ENCODE measurements at places on chromosomes 1 and 21. TPM values are rescaled to one million over a fixed set of nuclear protein-coding genes. Genes with fewer than 3 reads are reported as not detected.

ATP6V1G3 gene
- total RNA-seq = 0.36 TPM

- DNase-seq = no peak
Measured at GRCh38 chr1:89966656-89967055, 28.3 kb upstream of the ZNF326 start.

GRCh38 chr1:20787840-20788795 lies 1.0 kb upstream of the HP1BP3 start:
- DNase-seq = peak; percentile 86

SYTL1 gene
- under 0.01 TPM for total RNA-seq

ASCL5 gene
- total RNA-seq = not detected

DNA sequence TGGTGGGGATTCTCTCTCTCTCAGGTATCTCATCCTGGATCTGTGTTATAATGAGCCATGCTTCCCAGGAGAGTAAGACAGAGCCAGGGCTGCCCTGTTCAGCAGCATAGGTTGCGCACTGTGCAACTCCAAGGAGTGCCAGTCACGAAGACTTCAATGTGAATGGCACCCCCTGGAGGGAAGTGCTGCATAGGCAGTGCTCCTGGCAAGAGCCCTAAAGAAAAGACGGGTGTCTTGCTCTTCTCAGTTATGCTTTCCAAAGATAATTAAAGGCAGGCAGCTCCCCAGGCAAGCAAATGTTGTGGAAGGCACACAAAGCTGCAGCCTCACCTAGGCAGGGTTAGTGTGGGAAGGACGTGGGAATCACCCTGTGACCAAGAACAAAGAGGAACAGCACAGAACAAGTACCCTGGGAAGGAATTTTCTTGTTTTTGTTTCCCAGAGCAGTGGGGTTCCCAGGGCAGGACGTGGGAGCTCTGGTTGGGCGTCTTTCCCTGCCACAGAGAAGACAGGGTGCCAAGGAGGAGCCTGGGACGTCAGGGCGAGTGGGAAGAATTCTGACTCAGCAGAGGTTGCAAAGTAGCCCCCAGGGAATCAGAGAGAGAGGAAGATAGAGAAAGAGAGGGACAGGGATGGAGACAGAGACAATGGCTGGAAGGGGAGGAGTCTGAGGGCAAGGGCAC lies 120.9 kb downstream of the KCNN3 start:
- DNase-seq = peak; percentile 92

MYOM3 gene
- not detected for total RNA-seq

DNA sequence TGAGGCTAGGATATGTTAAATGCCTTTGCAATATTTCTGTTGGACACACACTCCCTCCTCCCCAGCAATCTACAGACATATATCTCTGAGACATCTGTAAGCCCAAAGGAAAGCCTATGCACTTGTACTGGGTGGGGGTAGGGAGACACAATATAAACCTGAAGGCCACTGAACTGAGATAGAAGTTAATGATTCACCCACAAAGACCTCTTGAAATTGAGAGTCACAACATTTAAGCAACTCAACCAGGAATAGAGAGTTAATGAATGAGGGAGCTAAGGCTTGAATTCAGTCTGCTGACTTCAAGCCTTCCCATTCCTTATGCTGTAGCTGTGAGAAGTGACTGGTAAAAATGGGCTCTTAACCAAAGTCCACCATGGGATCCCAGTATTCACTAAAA lies 5.0 kb downstream of the OR10J1 start:
- no peak for DNase-seq

DNA sequence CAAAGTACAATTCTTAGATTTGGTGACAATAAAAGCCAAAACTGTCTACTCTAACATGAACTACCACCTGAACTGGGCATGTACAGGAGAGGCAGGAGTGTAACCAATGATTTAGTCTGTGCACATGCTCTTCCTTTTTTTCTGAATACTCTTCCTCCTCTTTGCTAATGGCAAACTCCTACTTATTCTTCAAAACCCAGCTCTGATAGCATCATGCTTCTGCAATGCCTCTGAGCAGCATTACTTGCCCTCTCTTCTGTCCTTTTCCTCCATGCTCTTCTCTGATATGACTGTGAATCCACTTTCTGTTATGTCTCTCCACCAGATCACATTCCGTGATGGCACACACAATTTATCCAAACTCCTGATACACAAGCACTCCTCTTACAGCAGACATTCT lies 31.4 kb downstream of the CNN3 start:
- DNase-seq = no peak

DNA sequence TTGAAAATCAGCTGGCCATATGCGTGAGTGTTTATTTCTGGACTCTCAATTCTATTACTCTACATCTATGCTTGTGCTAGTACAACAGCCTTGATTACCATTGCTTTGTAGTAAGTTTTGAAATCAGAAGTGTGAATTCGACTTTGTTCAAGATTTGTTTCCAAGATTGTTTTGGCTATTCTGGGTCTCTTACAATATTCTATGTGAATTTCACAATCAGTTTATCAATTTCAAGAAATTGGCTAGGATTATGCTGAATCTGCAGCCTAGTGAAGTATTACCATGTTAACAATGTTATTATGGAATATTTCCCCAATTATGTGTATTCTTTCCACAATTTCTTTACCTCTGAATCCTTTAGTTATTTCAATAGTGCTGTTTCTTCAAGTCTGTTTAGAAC lies 19.5 kb downstream of the SFPQ start:
- DNase-seq = no peak

- peak; percentile 58 for DNase-seq
Measured at GRCh38 chr1:46523496-46524353, 27.7 kb downstream of the KNCN start.

- peak; percentile 94 for DNase-seq
Measured at GRCh38 chr1:43975249-43975961, 645 bp downstream of the ATP6V0B start.

GRCh38 chr1:182674346-182675246 lies 9.8 kb downstream of the RGS8 start:
- no peak for DNase-seq

DNA sequence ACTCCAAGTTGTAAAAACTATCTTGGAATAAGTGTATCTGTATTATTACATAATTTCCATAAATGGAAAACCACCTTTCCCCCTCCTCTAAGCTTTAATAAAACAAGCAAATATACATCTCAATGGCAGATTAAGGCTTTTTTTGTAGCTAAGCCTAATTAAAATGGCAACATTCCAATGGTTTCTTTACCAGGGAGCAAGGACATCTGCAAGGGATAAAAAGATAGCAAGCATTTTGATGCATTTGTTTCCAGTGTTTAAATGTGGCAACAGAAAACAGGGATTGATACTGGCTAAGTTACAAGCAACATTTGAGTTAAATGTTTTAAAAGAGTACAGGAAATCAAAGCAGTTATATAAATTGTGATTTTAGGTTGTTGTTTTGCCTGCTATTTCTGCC lies 1012.7 kb downstream of the ADGRL2 start:
- peak; percentile 32 for DNase-seq

DNA sequence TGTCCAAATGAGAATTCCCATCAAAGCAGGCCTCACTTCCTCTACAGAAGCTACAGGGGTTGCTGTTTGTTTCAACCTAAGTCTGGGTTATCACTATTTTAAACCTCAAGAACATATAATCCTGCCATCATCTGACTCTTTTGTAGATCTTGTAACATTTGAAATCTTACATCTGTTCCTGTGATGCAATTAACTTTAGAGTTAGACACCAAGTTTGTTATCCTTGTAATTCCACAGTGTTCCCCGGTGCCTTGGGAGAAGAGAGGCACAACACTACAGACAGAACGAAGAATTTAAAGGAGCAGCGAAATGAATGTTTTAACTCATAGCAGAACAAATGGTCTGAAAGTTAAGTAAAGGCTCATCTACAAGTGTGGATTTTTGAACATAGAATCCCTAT lies 116.1 kb downstream of the UCHL5 start:
- no peak for DNase-seq

- DNase-seq = no peak
Measured at GRCh38 chr1:1272341-1273208, 1.1 kb downstream of the UBE2J2 start.

ERG gene
- 0.29 TPM for total RNA-seq

FCGR1A gene
- total RNA-seq = not detected

DNA sequence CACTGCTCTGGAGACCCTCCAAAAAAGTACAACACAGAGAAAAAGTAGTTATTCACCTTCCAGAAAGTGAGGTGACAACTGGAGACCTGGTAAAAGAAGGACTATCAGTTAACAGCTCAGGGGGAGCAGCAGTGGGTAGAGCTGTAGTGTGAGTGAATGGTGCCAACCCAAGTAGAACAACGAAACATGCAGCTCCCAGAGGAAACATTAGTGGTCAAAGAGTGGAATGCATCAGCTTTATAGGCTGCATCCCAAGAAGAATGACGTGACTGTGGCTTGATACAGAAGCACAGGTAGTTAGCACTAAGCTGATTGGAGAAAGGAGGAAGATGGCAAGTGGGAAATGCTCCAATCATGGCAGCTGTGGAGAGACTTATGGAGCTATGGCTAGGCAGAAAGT lies 275.7 kb upstream of the CAMK1G start:
- DNase-seq = no peak
